ENCODE measurements at places on chromosomes 6 and 20.

DNA sequence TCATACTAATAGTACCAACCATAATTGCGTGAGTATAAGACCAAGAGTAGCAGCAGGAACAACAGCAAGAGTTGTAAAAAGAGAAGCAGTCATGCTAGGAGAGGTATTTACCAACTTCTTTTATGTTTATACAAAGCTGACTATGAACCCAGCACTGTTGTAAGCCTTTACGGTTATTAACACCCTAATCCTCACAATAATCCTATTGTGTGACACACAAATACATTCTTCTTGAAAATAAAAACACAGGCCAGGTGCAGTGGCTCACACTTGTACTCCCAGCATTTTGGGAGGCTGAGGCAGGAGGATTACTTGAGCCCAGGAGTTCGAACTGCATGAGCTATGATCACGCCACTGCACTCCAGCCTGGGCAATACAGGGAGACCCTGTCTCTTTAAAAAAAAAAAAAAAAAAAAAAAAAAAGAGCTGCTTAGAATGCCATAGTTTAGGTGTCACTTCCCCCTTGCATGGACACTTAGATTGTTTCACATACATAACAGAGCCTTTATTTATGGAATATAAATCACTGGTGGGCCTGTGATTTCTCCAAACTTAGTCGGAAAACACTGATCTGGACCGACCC lies 20.2 kb downstream of the HCK start:
- no peak for DNase-seq

- no peak for DNase-seq
Observed at GRCh38 chr6:25257686-25258348, 21.4 kb upstream of the CARMIL1 start.

GRCh38 chr6:140071601-140072062 lies 697.2 kb upstream of the CITED2 start:
- no peak for DNase-seq

DNA sequence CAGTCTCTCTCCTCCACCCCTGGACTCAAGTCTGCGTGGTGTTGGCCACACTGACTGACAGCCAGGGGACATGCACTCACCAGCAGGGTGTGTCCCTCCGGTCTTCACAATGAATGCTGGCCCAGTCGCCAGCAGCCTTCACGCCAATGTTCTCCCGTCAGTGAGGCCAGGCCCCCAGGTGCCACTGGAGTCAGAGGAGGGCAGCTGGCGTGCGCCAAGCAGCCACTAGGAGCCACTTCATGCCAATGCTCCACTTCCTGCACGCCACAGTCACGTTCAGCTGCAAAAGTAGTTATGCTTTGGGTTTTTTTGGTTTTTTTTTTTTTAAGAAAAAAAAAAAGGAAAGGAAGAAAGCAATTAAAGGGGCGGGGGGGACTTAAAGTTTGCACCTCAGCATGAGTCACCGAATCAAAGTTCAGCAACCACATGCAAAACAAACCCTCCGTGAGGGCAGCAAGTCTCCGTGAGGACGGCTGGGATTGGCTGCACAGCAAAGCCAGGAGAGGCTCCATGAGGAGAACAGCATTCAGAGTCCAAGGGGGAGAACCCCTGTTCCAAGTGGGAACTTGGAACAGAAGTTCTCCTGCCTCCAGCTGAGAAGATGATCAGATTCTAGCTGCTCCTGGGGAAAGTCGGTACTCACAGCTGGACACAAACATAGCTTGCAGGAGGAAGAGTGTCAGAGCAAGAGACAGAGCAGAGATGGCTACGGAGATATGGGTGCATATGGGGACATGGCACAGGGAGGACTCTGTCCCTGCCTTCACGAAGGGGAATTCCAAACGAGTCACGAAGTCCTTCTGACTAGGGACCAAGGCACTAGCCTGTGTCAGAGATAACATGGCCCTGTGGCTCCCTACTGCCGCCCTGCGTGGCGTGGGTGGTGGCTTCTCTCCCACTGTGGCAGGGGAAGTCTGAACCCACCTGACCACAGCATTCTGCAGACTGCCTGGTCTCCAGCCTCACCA lies at the start of gene ZC3H12D:
Gene ZC3H12D (minus strand): TSS at position 282 of the 968 bp plus-strand sequence. CDS start 10,471 bp downstream, outside the sequence.
- DNase-seq: no peak

DNA sequence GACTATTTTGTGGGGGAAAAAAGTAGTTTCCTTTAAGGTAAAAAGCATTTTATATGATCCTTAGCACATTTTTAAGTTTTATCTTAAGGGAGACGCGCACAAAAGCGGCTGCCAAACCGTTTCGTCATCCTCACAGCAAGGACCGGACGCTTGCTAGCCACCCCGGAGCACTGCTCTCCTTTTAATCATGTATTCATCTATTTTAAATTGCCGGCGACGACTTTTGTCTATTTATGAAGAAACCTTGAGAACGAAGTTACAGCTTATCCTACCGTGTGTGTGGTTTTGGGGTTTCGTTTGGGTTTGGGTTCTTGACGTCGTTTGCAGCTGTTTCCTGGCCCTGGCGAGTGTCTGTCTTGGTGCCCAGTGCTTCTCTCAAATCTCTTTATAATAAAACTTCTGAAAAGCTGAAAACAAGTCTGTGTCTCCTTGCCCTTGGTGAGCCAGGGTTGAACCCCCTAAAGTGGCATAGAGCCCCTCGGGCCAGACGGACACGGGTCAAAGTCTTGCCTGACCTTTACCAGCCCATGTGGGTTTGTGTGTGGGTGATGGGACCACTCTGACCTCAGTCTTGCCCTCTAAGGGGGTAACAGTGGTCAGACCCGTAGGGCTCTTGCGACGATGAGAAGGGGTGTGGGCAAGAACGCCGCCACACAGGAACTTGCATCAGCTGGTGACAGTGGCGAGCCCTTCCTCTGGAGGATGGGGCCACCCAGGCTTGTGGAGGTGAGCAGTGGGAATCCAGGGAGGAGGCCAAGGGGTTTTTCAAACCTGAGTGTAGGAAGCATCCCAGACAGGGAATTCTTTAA lies 117.6 kb downstream of the JPH2 start:
- DNase-seq: no peak

DNA sequence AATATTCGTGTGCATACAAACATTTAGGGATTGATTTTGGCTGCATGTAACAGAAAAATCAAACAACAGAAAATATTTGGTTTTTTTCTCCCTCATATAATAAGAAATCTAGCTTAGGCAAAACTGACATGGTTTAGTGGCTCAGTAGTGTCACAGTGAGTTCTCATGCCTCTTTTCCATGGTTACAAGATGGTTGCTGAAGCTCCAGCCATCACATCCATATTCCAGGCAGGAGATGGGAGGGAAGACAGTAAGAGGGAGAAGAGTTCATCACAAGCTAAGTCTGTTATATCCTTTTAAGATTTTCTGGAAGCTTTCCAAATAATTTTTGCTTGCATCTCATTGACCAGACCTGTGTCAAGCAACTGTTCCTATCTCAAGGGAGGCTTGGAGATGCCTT lies 267.2 kb upstream of the RNF24 start:
- no peak for DNase-seq

- no peak for DNase-seq
Observed at GRCh38 chr6:154468760-154469159, 41.7 kb downstream of the CNKSR3 start.

DNA sequence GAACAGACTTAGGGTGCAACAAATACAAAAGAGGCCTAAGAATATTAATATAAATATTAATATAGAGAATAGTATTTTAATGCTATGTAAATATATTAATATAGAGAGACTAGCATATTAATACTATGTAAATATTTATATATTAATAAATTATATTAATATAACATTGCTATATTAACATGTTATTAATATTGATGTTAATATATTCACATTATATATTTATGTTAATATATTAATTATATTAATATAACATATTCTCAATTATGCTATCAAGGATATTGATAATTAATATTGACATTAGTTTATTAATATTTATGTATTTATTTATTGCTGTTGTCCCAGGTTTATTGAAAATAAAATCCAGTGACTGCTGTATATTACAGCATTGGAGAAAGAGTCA lies 1.1 kb upstream of the MAS1L start:
- DNase-seq: no peak

- no peak for DNase-seq
Observed at GRCh38 chr6:102981490-102982015, 1588.0 kb downstream of the GRIK2 start.

DNA sequence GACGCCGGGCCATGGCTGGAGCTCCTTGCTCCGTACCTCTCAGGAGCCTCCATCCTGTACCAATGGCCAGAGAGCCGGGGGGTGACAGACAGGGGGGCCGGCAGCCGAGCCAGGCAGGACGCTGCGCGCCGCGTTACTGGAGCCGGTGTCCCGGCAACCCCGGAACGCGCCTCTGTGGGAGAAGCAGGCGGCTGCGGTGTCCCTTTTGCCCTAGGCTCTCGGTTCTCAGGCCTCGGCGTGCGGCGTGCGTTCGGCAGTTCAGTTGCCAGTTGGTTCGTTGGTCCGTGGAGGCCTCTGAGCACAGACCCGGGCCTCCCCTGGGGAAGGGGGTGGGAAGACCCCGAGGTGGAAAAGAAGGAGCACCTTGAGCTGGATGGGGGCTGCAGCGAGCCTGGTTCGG lies at the start of gene SPATS1:
Gene SPATS1 (plus strand): TSS at position 162 of the 400 bp plus-strand sequence. CDS start 446 bp downstream, outside the sequence.
- no peak for DNase-seq

GRCh38 chr6:112228480-112229332 lies 25.7 kb downstream of the LAMA4 start:
- no peak for DNase-seq

DNA sequence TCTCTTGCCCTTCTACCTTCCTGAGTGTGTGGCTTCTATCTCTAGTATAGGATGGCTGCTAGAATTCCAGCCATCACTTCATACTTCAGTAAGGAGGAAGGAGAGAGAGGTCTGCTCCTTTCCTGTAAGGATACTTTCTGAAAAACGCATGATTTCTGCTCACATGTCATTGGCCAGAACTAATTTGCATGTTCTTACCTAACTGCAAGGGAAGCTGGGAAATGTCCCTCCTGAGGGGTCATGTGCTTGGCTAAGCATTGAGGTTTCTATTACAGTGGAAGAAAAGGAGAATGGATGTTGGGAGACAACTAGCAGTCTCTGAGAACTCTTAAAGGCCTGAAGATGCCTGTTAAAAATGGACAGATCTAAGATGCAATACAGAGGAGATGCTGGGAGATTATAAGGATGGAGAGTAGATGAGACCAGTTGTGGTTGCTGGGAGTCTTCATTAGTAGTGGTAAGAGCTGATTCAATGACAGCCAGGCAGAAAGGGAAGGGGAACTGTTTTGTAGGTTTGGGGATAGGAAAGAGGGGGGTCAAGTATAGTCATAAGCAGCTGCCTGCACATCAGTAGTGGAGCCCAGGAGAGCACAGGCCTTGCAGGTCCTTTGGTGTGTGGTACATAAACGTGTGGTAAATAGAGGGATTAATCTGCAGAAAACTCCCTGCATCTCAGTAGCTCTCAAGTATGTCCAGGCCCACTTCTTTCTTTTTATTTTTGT lies 20.2 kb downstream of the CDS2 start:
- DNase-seq: no peak

DNA sequence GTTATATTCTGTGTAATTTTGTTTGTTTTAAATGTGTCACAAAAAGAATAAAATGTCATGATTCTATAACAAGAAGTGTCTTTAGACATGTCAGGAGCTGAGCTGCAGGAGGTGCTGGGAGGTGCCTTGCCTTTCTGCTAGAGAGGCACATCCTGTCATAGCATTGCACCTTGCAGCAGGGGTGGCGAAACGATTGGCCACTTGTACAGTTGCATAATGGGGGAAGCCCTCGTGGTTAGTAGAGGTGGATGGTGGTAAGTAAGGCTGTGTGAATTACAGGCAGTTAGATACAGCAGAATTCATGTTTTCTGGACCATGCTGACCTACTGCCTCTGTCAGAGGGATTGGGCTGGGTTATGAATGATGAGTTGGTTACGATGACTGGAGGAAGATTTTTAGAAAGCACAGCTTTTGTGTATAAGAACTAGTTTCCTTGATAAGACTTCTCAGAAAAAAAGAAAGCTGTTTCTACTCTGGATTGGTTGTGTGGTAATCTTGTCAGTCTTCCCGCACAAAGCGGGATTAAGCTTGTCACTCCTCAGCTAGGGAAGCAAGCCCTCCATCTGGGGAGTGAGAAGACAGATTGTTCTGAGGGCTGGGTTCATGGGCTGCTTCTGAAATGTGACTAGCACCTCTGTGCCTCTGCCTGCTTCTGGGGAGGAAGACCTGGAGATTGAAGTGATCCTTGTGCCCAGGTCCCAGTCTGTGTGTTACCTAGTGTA lies 74.9 kb downstream of the FOXO3 start:
- no peak for DNase-seq

DNA sequence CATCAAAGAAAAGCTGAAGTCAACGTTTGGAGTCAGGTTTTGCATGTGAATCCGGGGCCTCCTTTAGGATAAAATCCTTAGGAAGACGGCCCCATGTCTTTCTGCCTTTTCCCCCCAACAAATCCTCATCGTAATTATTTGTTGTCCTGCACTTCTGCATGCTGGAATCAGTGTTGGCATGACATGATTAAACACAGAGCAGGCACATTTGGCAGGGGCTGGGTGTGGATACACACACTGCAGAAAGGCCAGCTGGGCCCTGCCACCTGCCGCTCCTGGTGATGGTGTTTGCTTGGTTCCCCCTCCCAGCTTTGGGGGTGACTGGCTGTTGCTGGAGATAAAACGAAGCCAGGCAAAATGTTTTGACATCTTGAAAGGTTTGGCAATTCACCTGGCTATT lies 46.3 kb upstream of the FOXA2 start:
- DNase-seq: no peak

DNA sequence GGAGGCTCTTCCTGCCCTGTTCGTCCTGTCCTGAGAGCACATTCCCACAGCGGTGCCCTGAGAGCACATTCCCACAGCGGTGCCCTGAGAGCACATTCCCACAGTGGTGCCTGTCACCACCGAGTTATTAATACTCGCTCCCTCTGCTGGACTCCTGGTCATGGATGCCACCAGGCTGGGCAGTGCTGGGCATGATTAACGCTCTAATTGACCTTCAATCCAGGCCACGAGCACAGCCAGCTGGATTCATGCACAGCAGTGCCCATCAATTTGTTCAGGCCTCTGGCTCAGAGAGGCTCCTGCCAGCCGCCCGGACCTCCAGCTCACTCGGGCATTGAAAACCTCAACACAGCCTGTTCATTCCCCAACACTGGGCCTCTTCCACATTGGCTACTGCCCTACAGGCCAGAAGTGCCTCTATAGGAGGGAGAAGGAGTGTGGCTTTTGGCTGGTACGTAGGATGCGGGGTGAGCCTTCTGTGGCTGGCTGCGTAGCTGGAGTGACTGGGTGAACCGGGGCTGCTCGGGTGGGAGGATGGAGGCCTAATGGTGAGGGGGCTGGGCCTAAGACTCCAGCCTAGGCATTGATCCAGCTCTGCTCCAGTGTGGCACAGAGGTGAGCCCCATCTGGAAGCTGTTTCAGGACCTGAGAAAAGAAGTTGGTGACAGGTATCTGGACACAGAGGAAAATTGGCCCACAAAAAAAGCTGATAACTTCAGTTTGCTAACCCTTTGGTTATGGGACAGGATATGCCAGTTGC lies 9.3 kb downstream of the IP6K3 start:
- DNase-seq: no peak

GRCh38 chr20:44271915-44272663 lies 25.0 kb downstream of the GDAP1L1 start:
- DNase-seq: no peak

- DNase-seq: no peak
Observed at GRCh38 chr6:144578385-144579350, 293.5 kb downstream of the UTRN start.

All from glomerular endothelial cell (primary cell).